Keratinocyte (primary cell): ENCODE measurements at places on chromosomes 3 and 15.

DNA sequence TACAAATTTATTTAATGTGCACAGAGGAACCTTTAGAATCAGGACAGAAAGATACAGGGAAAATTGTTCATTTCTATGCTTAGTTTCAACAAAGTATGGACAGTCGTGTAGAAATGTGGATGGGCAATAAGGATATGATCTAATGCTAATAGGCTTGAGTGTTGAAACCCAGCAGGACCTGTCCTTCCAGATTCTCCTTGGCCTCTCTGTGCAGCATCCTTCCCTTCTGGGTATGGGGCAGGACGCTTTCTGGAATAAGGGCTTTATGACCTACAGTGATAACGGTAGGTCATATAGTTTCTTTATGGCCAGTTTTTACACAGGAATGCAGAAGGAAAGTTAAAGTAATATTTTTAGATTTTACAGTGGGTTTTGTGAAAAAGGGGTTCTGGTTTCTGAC is 698.1 kb downstream of the SI start:
- DNase-seq, result no peak
- no peaks in the 10 kb centered on the region for H3K4me1 ChIP-seq
- H3K4me3 ChIP-seq, result no peak overlapping the region
- no peak overlapping the region for H3K27ac ChIP-seq

GRCh38 chr15:93219859-93220420 is 130.9 kb upstream of the RGMA start:
- no peak overlapping the region for H3K27ac ChIP-seq
- no peak overlapping the region for H3K4me3 ChIP-seq
- H3K27me3 ChIP-seq, result no peaks in the 10 kb centered on the region
- DNase-seq, result no peak

GRCh38 chr3:53941950-53942349 is 50.3 kb upstream of the SELENOK start:
- H3K4me1 ChIP-seq, result peaks cover 6% of the 10 kb centered on the region
- no peaks in the 10 kb centered on the region for H3K27me3 ChIP-seq
- H3K36me3 ChIP-seq, result no peaks in the 10 kb centered on the region
- no peak overlapping the region for H3K27ac ChIP-seq

DNA sequence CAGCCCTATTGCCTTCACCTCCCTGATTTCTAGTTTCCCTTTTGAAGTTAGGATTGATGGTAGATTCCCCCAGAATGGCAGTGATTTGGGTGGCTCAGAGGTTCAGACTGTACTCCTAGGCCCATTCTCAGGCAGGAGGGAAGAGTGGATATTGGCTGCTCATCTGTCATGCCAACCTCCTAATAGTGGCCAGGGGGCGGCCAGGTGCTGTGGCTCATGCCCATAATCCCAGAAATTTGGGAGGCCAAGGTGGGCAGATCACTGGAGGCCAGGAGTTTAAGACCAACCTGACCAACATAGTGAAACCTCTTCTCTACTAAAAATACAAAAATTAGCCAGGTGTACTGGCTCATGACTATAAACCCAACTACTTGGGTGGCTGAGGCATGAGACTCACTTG is 11.3 kb downstream of the RRP9 start:
- no peaks in the 10 kb centered on the region for H3K4me1 ChIP-seq
- H3K4me3 ChIP-seq, result no peak overlapping the region
- peaks cover 14% of the 10 kb centered on the region for H3K36me3 ChIP-seq
- DNase-seq, result no peak
- H3K27ac ChIP-seq, result no peak overlapping the region

DNA sequence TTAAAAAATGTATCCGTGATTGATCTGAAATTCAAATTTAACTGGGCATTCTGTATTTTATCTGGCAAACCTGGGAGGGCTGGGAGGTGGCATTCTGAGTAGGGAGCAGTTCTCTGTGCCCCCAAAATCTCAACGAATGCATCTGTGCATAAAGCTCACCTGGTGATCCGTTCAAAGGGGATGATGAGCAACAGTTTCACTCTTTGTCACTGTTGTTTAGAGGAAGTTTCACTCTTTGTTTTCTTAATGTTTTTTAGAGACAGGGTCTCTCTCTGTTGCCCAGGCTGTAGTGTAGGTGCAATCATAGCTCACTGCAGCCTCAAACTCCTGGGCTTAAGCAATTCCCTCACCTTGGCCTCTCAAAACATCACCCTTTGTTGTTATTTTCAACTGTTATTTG is 186.7 kb downstream of the SSR3 start:
- H3K4me3 ChIP-seq, result no peak overlapping the region
- no peaks in the 10 kb centered on the region for H3K4me1 ChIP-seq
- no peak for DNase-seq
- H3K36me3 ChIP-seq, result no peaks in the 10 kb centered on the region

- no peaks in the 10 kb centered on the region for H3K27me3 ChIP-seq
- no peaks in the 10 kb centered on the region for H3K36me3 ChIP-seq
- H3K4me1 ChIP-seq, result no peaks in the 10 kb centered on the region
- DNase-seq, result no peak
- H3K4me3 ChIP-seq, result no peak overlapping the region
These were observed 126.3 kb downstream of the KCNH8 start for GRCh38 chr3:19274576-19274975.

- H3K27me3 ChIP-seq, result no peaks in the 10 kb centered on the region
- no peak overlapping the region for H3K27ac ChIP-seq
- DNase-seq, result no peak
- H3K36me3 ChIP-seq, result no peaks in the 10 kb centered on the region
- no peak overlapping the region for H3K4me3 ChIP-seq
These were observed 201.7 kb upstream of the CHRNA7 start for GRCh38 chr15:31828594-31828993.

GRCh38 chr15:35182841-35183479 is 97.9 kb upstream of the NANOGP8 start:
- no peaks in the 10 kb centered on the region for H3K4me1 ChIP-seq
- no peaks in the 10 kb centered on the region for H3K36me3 ChIP-seq
- no peaks in the 10 kb centered on the region for H3K27me3 ChIP-seq
- H3K4me3 ChIP-seq, result no peak overlapping the region
- DNase-seq, result no peak

GRCh38 chr15:70906842-70907241 is 14.2 kb downstream of the LRRC49 start:
- H3K27ac ChIP-seq, result no peak overlapping the region
- peaks cover 11% of the 10 kb centered on the region for H3K4me1 ChIP-seq
- no peaks in the 10 kb centered on the region for H3K27me3 ChIP-seq

GRCh38 chr3:39362812-39363211 is 20.4 kb upstream of the SLC25A38 start:
- DNase-seq, result no peak
- peaks cover 5% of the 10 kb centered on the region for H3K4me1 ChIP-seq
- H3K36me3 ChIP-seq, result no peaks in the 10 kb centered on the region
- H3K27ac ChIP-seq, result no peak overlapping the region
- no peak overlapping the region for H3K4me3 ChIP-seq

- H3K4me3 ChIP-seq, result no peak overlapping the region
- no peak for DNase-seq
- no peak overlapping the region for H3K27ac ChIP-seq
- H3K27me3 ChIP-seq, result no peaks in the 10 kb centered on the region
- H3K36me3 ChIP-seq, result no peaks in the 10 kb centered on the region
These were observed 120.7 kb downstream of the NSUN3 start for GRCh38 chr3:94183551-94183950.

DNA sequence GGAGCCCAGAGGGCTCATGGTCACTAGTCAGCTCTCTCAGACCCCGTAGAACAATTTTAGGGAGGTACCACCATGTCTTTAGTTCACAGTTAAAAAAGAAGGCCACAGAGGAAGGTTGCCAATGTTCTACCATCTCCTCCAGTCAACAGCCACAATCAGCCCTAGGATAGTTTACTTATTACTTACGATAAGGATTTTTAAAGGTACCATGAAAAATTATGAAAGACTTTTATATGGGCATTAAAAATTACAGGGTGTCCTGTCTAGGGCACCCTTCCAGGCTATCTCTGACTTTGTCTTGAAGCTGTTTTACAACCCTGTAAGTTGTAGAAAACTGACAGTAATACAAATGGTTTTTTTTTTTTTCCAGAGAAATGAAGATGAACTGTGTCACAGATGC is 57.9 kb downstream of the CAPN7 start:
- H3K27ac ChIP-seq, result no peak overlapping the region
- peaks cover 13% of the 10 kb centered on the region for H3K4me1 ChIP-seq
- no peak for DNase-seq
- no peak overlapping the region for H3K4me3 ChIP-seq
- H3K36me3 ChIP-seq, result peaks cover 7% of the 10 kb centered on the region

DNA sequence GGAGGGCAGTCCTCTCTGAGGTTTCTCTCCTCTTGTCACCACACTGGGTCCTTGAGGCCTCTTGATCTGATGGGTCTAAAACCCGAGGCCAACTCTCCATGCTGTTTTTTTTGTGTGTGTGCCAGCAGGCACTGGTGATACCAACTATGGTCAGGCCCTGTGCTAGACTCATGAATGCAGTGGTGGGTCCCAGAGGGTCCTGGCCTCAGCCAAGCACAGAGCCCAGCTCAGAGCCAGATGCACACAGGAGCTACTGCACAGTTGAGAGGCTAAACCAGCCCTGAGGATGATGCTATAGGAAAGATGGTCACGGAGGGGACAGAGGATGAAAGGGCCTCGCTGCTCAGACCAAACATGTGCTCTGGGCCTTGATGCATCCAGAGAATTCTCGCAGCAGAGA is 33.5 kb downstream of the RAB6B start:
- H3K36me3 ChIP-seq, result no peaks in the 10 kb centered on the region
- H3K27me3 ChIP-seq, result no peaks in the 10 kb centered on the region
- H3K27ac ChIP-seq, result no peak overlapping the region

- peaks cover 7% of the 10 kb centered on the region for H3K36me3 ChIP-seq
These were observed 21.4 kb downstream of the SECISBP2L start for GRCh38 chr15:49024840-49025239.

GRCh38 chr3:196311-197148 is at the start of gene CHL1:
Gene CHL1 (plus strand): TSS chr3:196763. CDS start chr3:319777, 123,014 bp downstream.
- no peaks in the 10 kb centered on the region for H3K36me3 ChIP-seq
- no peak within 1 kb of the TSS for H3K27ac ChIP-seq
- H3K4me3 ChIP-seq, result peak within 1 kb of the TSS; percentile 34
- DNase-seq, result no peak
- H3K4me1 ChIP-seq, result peaks cover 4% of the 10 kb centered on the region

DNA sequence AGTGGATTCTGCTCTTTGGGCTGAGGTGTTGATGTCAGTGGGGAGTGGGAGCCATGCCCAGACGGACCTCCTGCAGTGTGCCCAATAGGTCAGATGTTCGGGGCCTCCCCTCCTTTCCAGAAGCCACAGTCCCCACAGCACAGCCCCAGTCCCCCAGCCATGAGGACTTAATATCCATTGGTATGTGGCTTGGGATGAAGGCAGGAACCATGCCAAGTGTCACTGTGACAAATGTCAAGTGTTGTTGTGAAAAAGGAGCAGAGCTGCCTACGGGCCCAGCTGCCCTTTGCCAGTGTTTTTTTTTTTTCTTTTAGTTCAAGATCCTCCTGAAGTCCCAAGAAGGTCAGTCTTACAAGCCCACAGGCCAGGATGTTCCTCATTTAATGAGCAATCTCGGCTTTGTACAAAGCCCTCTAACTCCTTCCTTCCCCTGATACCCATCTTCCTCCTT is 12.2 kb downstream of the SEMA3G start:
- H3K36me3 ChIP-seq, result no peaks in the 10 kb centered on the region
- peaks cover 17% of the 10 kb centered on the region for H3K4me1 ChIP-seq
- H3K27ac ChIP-seq, result no peak overlapping the region
- DNase-seq, result no peak
- H3K27me3 ChIP-seq, result no peaks in the 10 kb centered on the region

DNA sequence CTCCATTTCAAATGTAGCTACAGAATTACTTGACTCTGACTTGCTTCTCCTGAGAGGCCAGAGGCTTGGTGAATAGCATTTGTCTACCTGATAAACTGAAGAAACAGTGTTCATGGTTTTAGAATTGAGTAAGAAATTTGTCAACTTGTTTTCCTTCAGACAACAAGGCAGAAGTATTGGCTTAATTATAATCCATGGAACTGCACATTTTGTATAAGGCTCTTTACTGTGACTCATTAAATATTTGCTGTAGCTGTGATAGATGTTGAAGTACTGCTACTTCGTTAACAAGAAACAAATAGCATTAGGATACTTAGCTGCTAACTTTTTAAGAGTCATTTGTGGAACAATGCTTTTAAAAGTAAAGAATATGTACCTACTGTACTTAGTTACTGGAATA is 4.6 kb downstream of the UNC13C start:
- peaks cover 18% of the 10 kb centered on the region for H3K27me3 ChIP-seq
- H3K4me3 ChIP-seq, result no peak overlapping the region
- H3K36me3 ChIP-seq, result no peaks in the 10 kb centered on the region
- H3K4me1 ChIP-seq, result peaks cover 4% of the 10 kb centered on the region
- no peak for DNase-seq

DNA sequence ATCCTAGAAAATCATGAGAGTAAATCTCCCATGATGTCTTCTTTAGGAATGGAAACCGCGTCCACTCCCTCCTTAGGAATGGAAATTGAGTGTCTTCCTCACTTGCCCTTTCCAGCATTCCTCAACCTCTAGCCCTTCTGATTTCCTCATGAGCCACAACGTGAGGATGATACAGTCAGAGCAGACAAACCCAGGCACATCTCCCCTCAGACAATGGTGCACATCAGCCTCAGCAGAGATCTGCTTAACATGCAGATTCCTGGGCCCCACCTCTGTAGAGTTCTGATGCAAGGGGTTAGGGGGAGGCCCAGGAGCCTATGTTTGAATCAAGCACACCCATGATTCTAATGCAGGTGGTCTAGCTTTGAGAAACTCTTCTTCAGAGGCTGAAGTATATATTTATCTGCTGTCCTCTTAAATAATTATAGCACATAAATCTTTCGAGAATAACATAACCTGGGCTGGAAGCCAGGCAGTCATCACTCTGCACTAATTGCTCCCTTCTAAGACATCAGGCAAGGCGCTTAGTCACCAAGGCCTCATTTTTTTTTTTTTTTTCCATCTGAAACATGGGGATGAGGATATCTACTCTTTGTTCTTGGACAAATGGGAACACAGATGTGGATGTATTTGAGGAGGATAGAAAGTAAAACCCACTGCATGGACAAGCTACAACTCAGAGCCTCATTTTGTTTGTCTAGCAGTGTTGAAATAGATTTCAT is 81.7 kb downstream of the PRICKLE2 start:
- H3K27ac ChIP-seq, result peak overlapping the region; percentile 15
- H3K36me3 ChIP-seq, result peaks cover 2% of the 10 kb centered on the region
- H3K27me3 ChIP-seq, result no peaks in the 10 kb centered on the region
- peaks cover 11% of the 10 kb centered on the region for H3K4me1 ChIP-seq
- DNase-seq, result no peak
- H3K4me3 ChIP-seq, result no peak overlapping the region

DNA sequence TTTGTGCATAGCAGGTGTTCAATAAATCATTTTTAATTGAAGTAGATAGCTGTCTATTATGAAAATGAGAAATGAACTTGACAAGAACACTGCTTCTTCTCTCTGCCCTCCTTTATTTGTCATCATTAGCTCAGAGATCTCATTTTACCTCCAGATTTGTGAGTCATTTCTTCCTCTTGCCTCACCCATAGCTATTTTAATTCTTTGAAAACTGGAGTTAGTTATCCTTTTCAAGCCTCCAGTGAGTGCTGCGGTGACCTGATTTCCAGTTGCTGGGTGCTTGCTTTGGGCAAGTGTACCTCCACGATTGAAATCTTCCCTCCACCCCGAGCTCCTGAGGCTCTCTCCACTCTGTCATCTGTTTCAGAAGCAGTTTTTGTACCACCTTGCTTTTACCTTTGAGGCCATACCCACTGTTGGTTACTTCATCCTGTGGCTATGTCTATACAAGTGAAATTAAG is 114.6 kb downstream of the NFKBIZ start:
- H3K36me3 ChIP-seq, result no peaks in the 10 kb centered on the region
- no peaks in the 10 kb centered on the region for H3K27me3 ChIP-seq
- H3K4me1 ChIP-seq, result peaks cover 16% of the 10 kb centered on the region
- no peak for DNase-seq
- peak overlapping the region; percentile 65 for H3K27ac ChIP-seq

- no peaks in the 10 kb centered on the region for H3K4me1 ChIP-seq
- DNase-seq, result no peak
- H3K36me3 ChIP-seq, result no peaks in the 10 kb centered on the region
- no peaks in the 10 kb centered on the region for H3K27me3 ChIP-seq
These were observed 185.6 kb downstream of the PLCL2 start for GRCh38 chr3:17070161-17070959.
